ENCODE measurements at places on chromosomes 16 and 17. TPM values are rescaled to one million over a fixed set of nuclear protein-coding genes. Genes with fewer than 3 reads are reported as not detected.
A peak's percentile ranks its signal among the peaks of the same experiment; 100 is the strongest.

DNA sequence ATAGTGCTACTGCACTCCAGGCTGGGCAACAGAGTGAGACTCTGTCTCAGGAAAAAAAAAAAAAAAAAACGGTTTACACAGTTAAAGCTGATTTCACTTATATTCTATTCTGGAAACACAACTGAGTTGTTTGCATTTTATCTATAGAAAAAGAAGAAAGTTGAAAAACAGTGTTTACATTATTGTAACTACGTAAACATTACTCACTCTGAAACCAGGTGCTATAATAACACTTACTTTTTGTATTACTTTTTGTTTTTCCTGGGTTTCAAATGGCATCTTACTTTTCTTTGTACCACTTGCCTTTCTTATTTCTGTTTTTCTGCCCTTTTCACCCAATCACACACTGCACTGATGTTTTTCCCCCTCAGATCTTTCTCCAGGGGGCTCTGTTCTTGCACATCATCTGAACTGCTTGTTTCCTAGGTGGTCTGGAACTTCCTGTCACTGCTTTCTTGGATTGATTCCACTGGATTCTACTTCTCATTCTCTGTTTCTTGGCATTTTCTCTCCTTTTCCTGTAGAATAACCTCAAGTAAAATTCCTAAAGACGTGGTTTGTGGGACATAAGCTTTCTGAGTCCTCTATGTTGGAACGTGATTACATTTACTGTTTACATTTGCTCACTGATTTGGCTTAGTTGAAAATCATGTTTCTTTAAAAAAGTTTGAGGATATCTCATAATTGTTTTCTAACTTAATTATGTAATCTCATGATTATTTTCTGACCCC is 142.1 kb downstream of the HS3ST3B1 start:
- no peaks in the 10 kb centered on the region for H3K36me3 ChIP-seq
- no peak overlapping the region for H3K4me3 ChIP-seq
- DNase-seq, result no peak
- H3K27me3 ChIP-seq, result no peaks in the 10 kb centered on the region

DNA sequence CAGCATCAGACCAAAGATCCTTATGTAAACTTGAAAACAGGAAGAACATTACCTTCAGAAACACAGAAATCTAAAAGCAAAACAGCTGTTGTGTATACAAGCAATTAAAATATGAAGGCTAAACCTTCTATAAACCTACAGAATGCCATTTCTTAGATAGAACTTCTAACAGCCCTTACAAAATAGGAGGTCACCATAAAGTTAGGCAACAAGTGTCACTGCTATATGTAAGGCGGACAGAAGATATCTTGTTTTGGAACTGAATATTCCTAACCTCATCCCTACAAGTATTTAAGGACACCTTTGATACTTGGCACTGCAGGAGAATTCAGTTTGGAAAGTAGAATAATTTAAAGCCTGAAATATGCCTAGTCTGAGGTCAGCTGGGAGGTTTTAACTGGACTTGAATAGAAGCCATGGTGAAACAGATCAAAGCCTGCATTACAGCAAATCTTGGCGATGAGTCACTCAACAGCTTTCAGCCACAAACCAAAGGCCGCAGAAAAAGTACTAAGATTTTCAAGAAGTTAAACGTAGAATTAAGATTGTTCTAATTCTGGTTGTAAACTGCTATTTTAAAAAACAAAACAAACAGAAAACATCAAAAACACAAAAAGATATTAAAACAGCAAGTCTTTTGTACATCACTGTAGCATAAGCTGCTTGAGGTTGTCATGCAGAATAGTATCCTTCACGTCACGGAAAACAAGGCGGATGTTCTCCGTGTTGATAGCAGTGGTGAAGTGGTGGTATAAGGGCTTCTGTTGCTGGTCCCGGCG is 42.7 kb downstream of the GNA13 start:
- DNase-seq, result no peak
- no peaks in the 10 kb centered on the region for H3K27me3 ChIP-seq
- no peak overlapping the region for H3K4me3 ChIP-seq
- peaks cover 5% of the 10 kb centered on the region for H3K36me3 ChIP-seq
- H3K27ac ChIP-seq, result no peak overlapping the region
- peaks cover 13% of the 10 kb centered on the region for H3K4me1 ChIP-seq

- H3K27ac ChIP-seq, result no peak overlapping the region
- no peak overlapping the region for H3K4me3 ChIP-seq
- H3K36me3 ChIP-seq, result no peaks in the 10 kb centered on the region
- H3K4me1 ChIP-seq, result peaks cover 7% of the 10 kb centered on the region
Observed at GRCh38 chr17:15884731-15885130, 60.2 kb upstream of the ADORA2B start.

The EPX gene
- total RNA-seq, result not detected

DNA sequence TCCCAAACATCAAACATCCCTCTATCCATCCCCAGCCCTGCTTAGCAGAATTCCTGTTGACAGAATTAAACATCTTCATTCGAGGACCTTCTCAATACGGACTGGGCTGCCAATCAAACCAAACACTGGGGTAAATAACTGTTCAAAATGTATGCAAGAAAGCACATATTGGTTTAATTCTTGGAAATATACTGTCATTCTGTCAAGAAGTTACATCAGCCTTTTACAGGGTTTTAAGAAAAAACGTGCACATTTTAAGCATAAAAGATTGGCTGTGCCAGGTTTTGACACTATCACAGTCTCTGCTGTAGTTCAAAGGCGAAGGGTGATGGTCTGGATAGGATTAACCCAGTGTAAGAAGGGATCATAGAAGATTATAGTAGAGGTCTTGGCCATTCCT is 25.1 kb upstream of the CCNF start:
- H3K27me3 ChIP-seq, result no peaks in the 10 kb centered on the region
- no peaks in the 10 kb centered on the region for H3K4me1 ChIP-seq
- no peak overlapping the region for H3K4me3 ChIP-seq
- DNase-seq, result no peak
- H3K27ac ChIP-seq, result no peak overlapping the region

The HOXB4 gene
- total RNA-seq, result not detected

GRCh38 chr17:70270554-70270953 is 101.2 kb downstream of the KCNJ2 start:
- no peak for DNase-seq
- no peak overlapping the region for H3K4me3 ChIP-seq
- peaks cover 5% of the 10 kb centered on the region for H3K4me1 ChIP-seq
- H3K36me3 ChIP-seq, result no peaks in the 10 kb centered on the region
- H3K27me3 ChIP-seq, result no peaks in the 10 kb centered on the region

DNA sequence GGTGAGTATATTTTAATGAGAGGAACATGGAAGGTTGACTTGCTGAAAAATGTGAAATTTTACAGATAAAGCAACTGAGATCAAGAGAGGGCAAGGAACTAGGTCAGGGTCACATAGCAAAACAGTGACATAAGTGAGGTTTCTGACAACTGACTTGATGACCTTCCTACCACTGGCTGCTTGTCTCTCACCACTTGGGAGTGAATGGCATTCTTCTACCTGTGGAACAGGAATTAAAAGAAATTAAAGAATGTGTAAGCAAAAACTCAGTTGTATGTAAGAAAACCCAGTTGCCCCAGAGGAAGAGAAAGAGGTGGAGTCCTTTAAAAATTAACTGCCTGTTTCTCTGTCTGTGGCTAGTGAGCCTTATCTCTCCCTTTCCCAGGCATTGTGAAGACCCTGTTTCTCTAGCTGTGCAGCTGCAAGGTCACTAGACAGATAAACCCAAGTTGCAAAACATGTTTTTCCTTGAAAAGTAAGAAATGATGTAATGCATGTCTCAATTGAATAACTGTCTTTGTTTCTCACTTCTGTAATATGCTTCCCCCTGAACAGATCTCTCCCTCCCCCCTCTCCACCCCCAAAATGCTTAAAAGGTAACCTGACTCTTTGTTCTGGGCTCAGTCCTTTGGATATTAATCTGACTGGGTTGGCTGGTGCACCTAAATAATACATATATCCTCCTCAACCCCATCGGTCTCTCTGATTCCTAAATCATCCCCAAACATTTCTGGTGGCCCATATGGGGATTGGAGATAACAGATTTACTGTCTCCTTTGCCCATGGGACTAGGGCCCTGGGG is 23.4 kb downstream of the ACSM1 start:
- no peaks in the 10 kb centered on the region for H3K36me3 ChIP-seq
- H3K27me3 ChIP-seq, result no peaks in the 10 kb centered on the region
- H3K4me3 ChIP-seq, result no peak overlapping the region
- H3K27ac ChIP-seq, result no peak overlapping the region
- peaks cover 7% of the 10 kb centered on the region for H3K4me1 ChIP-seq

The DPEP2 gene
- total RNA-seq, result not detected

The ANKRD40 gene
- 40.8 TPM for total RNA-seq

The CSH2 gene
- 0.56 TPM for total RNA-seq

The KRTAP2-4 gene
- total RNA-seq, result not detected

GRCh38 chr17:42141382-42141781 is 13.4 kb downstream of the RAB5C start:
- H3K27me3 ChIP-seq, result no peaks in the 10 kb centered on the region
- no peak for DNase-seq
- no peak overlapping the region for H3K4me3 ChIP-seq
- no peak overlapping the region for H3K27ac ChIP-seq

DNA sequence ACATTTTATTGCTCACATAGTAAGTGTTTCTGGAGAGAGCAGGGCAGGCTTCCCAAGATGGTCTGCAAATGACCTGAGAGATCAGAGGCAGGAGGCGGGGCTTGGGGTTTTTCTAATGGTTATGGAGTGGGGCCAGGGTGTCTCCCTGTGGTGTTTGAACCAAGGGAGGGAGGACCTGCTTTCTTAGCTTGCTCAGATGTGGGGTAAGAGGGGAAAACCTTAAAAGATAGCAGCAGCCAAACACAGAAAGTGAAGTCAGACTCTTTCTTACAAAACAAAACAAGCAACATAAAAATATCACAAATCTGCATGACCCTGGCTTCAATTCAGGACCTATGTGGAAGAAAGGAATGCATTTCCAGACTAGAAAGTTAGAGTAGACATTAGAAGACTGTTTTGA is 22.9 kb upstream of the DNAJA2 start:
- no peak overlapping the region for H3K4me3 ChIP-seq
- H3K27me3 ChIP-seq, result no peaks in the 10 kb centered on the region
- no peaks in the 10 kb centered on the region for H3K4me1 ChIP-seq
- H3K27ac ChIP-seq, result no peak overlapping the region
- H3K36me3 ChIP-seq, result peaks cover 4% of the 10 kb centered on the region

The SERPINF2 gene
- total RNA-seq, result 0.37 TPM

The ACAP1 gene
- not detected for total RNA-seq

The SLC47A1 gene
- total RNA-seq, result not detected

GRCh38 chr17:66775271-66775670 is 59.6 kb upstream of the CACNG5 start:
- no peaks in the 10 kb centered on the region for H3K27me3 ChIP-seq
- H3K27ac ChIP-seq, result no peak overlapping the region

DNA sequence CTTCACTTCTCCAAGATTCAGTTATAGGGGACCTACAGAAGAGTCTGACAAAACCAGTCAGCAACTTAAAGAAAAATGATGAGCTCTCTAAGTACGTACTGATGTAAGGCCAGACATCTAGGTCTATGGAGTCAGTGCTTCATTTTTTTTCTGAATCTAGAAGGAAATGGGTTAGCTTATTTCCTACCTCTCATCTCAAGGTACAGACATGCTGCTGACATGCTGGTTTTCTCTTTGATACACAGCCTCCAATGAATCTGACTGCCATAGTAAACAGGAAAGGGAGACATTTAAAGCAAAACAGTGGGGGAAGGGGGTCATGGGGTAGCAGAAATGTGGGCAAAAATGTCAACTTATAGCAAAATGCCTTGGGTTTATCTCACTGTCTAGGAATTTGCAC is 16.4 kb downstream of the CDR2 start:
- H3K36me3 ChIP-seq, result no peaks in the 10 kb centered on the region
- H3K4me3 ChIP-seq, result no peak overlapping the region
- DNase-seq, result no peak
- no peaks in the 10 kb centered on the region for H3K27me3 ChIP-seq
- H3K4me1 ChIP-seq, result peaks cover 16% of the 10 kb centered on the region
- H3K27ac ChIP-seq, result peak overlapping the region; percentile 46

DNA sequence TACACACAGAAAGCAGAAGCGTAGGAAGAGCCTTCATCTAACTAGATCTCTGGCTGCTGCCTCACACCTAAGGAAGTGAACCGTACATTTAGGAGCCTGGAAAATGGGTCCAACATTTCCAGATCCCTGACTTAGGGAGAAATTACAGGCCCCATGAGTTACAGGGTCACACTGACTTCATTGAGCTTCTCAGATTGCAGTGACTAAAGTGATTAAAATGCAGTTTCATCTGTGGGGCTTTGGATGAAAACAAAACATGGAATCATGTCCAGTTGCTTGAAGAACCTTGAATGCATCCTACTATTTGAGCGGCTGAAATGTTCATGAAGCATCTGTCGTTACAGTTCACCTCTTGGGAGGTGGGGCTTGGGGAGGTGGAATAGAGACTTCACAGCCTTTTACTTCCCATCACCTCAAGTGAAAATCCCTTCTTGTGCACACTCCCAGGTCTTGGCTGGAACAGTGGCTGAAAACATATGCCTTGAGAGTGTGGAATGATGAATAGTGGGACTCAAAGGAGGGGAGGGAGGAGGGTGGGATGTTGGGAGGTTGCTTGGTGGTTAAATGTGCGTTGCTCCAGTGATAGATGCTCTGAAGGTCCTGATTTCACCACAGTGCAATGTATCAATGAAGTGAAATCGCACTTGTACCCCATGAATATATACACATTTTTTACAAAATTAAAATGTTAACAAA is 19.7 kb downstream of the TEKT3 start:
- peaks cover 2% of the 10 kb centered on the region for H3K27me3 ChIP-seq
- DNase-seq, result no peak
- no peak overlapping the region for H3K27ac ChIP-seq
- no peak overlapping the region for H3K4me3 ChIP-seq
- no peaks in the 10 kb centered on the region for H3K36me3 ChIP-seq

- peaks cover 5% of the 10 kb centered on the region for H3K27me3 ChIP-seq
- H3K4me3 ChIP-seq, result peak overlapping the region; percentile 7
- no peak for DNase-seq
- no peak overlapping the region for H3K27ac ChIP-seq
- H3K4me1 ChIP-seq, result peaks cover 23% of the 10 kb centered on the region
- H3K36me3 ChIP-seq, result no peaks in the 10 kb centered on the region
Observed at GRCh38 chr17:40021451-40021971, 6.3 kb downstream of the CSF3 start.

The MEOX1 gene
- not detected for total RNA-seq

The TBC1D3H gene
- total RNA-seq, result 0.37 TPM

The SRL gene
- 0.37 TPM for total RNA-seq

The RABEP2 gene
- 15.3 TPM for total RNA-seq

DNA sequence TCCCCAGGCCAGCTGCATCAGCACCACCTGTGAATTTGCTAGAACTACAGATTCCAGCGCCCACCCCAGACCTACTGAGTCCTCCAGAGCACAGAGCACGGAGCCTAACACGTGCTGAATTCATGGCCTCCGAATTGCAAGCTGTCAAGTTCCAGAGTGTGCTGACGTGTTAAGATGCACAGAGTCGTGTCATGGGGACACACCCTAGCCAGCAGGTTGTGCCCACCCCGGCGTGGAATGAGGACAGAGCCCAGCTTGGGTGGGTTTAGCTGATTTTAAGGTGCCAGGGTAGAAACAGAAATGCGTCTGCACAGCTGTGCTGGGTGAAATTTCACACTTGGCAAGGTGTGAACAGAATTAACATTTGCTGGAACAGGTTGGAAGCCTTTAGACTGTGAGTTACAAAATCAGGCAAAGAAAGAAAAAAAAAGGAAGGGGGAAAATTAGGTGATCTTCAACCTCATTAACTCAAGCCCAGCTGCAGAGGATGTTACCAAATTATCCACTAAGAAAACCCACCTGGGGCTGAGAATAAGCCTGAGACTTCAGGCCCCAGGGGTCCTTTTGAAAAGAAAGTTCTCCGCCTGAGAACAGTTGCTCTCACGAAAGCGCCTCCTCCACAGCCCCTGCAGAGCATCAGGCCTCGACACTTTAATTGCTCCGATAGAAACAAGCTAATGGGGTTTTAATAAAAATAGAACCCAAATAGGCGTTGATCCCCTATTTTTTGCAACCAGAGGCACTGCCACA is 27.1 kb downstream of the GINS3 start:
- peaks cover 6% of the 10 kb centered on the region for H3K4me1 ChIP-seq
- no peaks in the 10 kb centered on the region for H3K27me3 ChIP-seq
- no peak overlapping the region for H3K27ac ChIP-seq
- no peak overlapping the region for H3K4me3 ChIP-seq
- no peaks in the 10 kb centered on the region for H3K36me3 ChIP-seq

Measured in glutamatergic neuron (in vitro differentiated cells).